ENCODE measurements at places on chromosomes 6 and 20.

- H3K36me3 ChIP-seq, result no peaks in the 10 kb centered on the region
- H3K27ac ChIP-seq, result no peak overlapping the region
- no peak for DNase-seq
- no peaks in the 10 kb centered on the region for H3K4me1 ChIP-seq
- H3K4me3 ChIP-seq, result no peak overlapping the region
Observed at GRCh38 chr6:169092375-169092774, 161.3 kb downstream of the THBS2 start.

- H3K27me3 ChIP-seq, result no peaks in the 10 kb centered on the region
- DNase-seq, result no peak
- peaks cover 12% of the 10 kb centered on the region for H3K4me1 ChIP-seq
- H3K27ac ChIP-seq, result no peak overlapping the region
Observed at GRCh38 chr6:130849594-130849993, 22.4 kb downstream of the SMLR1 start.

GRCh38 chr6:5213836-5214235, 46.9 kb downstream of the LYRM4 start:
- H3K4me1 ChIP-seq, result peaks cover 10% of the 10 kb centered on the region
- peaks cover 9% of the 10 kb centered on the region for H3K36me3 ChIP-seq
- H3K27ac ChIP-seq, result no peak overlapping the region
- no peak for DNase-seq

- no peak overlapping the region for H3K27ac ChIP-seq
- H3K4me3 ChIP-seq, result no peak overlapping the region
- no peaks in the 10 kb centered on the region for H3K4me1 ChIP-seq
Observed at GRCh38 chr6:120805276-120805675, 529.0 kb downstream of the TBC1D32 start.

DNA sequence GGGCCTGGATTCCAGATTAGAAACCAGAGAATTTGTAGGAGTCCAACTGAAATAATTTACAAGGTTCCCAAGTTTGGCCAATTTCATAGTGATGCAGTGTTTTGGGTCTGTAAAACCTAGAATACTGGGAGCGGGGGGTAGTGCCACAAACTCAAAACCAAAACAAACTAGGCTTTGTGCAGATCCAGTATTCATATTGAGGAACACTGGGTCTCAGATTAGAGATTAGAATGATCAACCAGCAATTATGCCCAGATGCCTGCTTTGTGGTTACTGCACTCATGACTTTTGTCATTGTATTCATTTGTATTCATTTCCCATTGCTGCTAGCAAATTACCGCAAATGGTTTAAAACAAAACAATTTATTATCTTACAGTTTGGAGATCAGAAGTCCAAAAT, 3.2 kb upstream of the NDUFAF4 start:
- DNase-seq, result no peak
- H3K27me3 ChIP-seq, result peaks cover 13% of the 10 kb centered on the region
- H3K36me3 ChIP-seq, result peaks cover 10% of the 10 kb centered on the region
- H3K27ac ChIP-seq, result no peak overlapping the region
- H3K4me3 ChIP-seq, result no peak overlapping the region

- no peaks in the 10 kb centered on the region for H3K36me3 ChIP-seq
- peaks cover 6% of the 10 kb centered on the region for H3K27me3 ChIP-seq
- H3K4me3 ChIP-seq, result no peak overlapping the region
- no peaks in the 10 kb centered on the region for H3K4me1 ChIP-seq
- DNase-seq, result no peak
Observed at GRCh38 chr6:167268683-167269280, 22.3 kb upstream of the UNC93A start.
